ENCODE measurements at places on chromosomes 3 and 15.

- no peak for DNase-seq
Observed at GRCh38 chr3:195873281-195873887, 35.0 kb downstream of the TNK2 start.

- DNase-seq, result no peak
Observed at GRCh38 chr15:80788536-80788935, 9.4 kb downstream of the CEMIP start.

- no peak for DNase-seq
Observed at GRCh38 chr3:64658001-64658400, 29.8 kb downstream of the ADAMTS9 start.

DNA sequence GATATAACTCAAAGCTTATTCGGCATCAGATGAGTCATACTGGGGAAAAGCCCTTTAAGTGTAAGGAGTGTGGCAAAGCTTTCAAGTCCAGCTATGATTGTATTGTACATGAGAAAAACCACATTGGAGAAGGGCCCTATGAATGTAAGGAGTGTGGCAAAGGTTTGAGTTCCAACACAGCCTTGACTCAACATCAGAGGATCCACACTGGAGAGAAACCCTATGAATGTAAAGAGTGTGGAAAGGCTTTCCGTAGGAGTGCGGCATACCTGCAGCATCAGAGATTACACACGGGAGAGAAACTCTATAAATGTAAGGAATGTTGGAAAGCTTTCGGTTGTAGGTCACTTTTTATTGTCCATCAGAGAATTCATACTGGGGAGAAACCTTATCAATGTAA is 7.5 kb downstream of the ZNF621 start:
- no peak for DNase-seq

DNA sequence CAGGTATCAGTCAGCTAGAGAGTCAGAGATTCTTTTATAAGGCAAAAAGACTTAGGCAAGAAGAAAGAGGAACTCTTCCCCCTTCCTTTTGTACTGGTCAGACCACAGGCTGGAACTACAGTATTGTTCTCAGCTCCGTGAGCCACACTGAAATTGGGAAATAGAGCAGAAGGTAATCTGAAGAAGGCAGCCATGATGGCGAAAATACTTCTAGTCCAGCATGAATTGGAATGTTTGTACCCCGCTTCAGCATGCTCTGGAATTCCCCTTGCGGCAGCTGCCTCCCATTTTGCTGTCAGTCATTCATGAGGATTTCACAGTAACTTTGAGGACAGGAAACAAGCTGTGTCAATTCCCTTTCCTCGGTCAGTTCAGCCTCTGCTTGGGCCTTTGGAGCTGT is 96.2 kb downstream of the CORO2B start:
- DNase-seq, result no peak

DNA sequence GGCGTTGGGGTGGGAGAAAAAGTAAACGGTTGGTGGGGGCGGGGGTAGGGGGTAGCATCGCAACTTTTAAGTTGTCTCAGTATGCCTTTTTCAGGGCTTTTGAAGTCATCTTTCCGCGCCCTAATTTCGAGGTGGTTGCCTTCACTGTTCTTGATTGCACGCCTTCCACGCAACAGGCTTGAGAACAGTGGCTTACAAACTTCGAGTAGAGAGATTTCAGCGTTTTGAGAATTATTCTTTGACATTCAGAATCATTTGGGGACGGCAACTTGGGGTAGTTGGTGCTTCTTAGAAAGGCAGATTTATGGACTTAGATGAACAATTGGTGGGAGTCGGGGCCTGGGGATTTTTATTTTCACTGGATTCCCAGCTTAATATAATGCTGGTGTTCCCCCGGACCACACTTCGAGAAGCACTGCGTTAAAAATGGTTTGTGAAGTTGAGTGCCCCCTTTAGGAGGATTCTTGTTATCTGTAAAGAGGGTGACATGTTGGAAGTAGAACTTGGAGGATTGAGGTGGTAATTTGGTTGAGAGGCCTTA is 880 bp downstream of the PPP4R2 start:
- no peak for DNase-seq

GRCh38 chr3:110069761-110070160 is 732.4 kb upstream of the DPPA4 start:
- DNase-seq, result no peak

- no peak for DNase-seq
Observed at GRCh38 chr3:129185783-129186182, 2.1 kb upstream of the CNBP start.

DNA sequence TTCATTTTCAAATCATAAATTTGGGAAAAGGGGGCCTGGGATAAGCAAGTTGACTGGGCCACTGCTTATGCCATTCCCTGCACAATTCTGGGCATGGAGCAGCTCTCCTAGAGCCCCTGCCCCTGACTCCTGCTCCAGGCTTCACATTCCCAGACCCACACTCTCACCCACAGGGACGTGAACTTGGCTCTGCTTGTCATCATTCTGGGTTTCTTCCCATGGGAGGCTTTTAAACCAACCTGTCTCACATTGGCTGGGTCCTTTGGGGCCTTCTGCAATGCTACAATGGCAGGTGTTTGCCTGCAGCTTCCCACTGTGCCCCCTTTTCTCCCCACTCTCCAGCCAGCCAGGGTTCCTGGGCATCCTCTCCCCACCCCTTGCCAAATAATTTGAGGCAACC is 49.1 kb downstream of the CYP19A1 start:
- DNase-seq, result no peak

- DNase-seq, result no peak
Observed at GRCh38 chr3:94185753-94186152, 122.9 kb downstream of the NSUN3 start.

DNA sequence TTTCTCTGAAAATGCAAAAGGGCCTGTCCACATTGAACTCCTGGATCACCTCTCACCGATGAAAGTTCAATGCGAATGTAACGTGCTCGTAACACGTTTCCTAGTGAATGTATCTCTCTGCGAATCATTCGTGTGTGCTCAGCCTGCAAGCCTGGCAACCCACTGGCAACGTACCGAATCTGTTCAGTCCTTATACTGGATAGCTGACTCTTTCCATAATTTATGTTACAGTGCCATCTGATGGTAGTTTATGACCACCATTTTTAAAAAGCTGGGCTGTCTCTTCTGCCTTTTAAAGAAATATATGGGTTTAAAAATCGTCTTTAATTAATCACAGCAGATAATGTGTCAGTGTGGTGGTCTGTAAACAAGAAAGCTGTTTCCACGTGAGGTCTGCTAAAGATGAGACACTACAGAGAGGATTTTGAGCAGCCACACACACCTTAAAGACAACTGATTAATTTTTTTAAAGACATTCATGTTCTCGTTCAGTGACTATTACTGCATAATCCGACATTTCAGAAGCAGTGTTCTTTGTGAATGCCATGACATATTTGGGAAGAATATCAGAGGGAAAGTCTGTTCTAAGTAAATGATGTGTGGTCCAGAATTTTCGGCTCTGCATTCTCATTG is 69.4 kb upstream of the FOXP1 start:
- no peak for DNase-seq

- DNase-seq, result no peak
Observed at GRCh38 chr3:72190050-72190449, 405.1 kb upstream of the PROK2 start.

DNA sequence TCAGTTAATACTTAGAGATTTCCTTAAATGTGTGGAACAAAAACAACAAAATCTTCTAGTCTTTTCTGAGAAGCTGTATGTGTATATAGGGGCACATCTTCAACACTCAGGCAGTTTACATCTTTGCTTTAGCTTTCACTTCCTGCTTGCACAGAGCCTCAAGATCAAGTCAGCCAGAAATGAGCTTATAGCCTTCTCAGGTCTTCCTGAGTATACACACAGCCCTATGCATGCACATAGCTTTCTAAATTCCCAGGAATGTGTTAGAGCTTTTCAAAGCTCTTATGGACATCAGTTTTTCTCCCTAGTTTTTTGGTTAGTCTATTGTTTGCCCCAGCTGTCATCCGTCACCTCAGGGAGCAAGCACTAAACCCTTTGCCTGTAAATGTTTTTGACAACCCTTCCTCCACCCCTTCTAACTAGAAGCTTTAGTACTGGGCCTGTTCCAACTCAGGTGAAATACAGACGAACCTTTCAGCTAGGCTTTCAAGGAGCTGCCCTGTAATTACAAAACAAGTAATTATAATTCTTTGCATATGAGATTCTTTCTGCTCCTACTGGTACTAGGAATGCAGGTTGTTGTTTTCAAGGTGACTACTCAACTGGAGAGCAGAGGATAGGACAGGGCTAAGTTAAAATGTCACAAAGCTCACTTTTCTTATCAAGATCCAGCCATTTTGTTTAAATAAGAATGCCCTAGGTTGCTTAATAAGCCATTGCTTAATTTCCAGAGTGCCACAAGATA is 22.6 kb upstream of the MTMR10 start:
- no peak for DNase-seq

GRCh38 chr3:130263708-130264107 is 81.8 kb upstream of the COL6A5 start:
- no peak for DNase-seq

GRCh38 chr3:177516158-177517011 is 319.1 kb upstream of the TBL1XR1 start:
- DNase-seq, result no peak

DNA sequence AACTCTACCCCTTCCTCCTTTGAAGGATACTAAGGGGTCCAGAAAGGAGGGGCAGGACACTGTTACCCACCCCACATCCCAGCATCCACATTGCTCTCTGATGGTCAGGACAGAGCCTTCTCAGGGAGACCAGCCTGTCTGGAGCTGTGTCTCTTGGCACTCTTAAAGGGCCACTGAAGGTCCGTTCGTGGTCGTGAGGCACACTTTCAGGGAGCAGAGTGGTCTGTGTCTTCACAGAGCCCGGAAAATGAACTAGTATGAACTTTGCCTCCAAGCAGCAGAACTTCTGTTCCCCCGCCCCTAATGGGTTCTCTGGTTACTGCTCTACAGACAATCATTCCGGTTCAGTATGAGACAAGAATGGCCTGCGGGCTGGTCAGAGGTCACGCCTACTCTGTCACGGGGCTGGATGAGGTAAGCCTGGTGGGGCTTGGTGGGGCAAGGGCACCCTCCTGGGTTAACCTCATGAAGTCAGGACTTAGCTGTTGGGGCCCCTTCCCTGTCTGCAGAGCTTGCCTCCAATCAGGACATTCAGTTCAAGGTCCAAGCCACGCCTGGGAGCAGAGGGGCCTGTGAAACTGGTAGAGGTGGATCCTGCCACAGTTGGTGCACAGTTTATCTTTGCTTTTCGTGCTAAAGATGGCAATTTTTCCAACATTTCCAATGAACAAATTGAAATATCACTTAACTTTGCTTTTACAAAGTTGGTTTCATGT is 33.2 kb downstream of the CAPN3 start:
- no peak for DNase-seq

DNA sequence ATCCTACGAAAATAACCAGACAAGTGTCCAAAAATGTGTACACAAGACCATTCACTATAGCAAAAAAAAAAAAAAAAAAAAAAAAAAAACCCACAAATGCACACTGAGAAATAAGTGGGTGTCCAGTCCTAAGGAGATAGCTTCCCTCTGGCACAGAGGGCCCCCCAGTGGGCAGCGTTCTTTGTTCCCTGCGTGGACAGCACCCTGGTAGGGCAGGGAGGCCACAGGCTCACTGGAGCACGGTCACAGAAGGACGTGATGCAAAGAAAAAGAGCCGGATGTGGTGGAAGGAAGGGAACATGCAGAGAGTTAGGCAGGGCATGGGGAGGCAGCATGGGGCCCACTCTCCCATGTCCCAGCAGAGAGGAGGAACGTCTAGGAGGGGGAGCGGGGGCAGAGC is 210.7 kb upstream of the NSMCE3 start:
- no peak for DNase-seq

- DNase-seq, result peak; percentile 41
Observed at GRCh38 chr3:14216257-14217048, 37.8 kb downstream of the LSM3 start.

GRCh38 chr15:62242999-62243398 is 77.9 kb upstream of the C2CD4B start:
- no peak for DNase-seq

DNA sequence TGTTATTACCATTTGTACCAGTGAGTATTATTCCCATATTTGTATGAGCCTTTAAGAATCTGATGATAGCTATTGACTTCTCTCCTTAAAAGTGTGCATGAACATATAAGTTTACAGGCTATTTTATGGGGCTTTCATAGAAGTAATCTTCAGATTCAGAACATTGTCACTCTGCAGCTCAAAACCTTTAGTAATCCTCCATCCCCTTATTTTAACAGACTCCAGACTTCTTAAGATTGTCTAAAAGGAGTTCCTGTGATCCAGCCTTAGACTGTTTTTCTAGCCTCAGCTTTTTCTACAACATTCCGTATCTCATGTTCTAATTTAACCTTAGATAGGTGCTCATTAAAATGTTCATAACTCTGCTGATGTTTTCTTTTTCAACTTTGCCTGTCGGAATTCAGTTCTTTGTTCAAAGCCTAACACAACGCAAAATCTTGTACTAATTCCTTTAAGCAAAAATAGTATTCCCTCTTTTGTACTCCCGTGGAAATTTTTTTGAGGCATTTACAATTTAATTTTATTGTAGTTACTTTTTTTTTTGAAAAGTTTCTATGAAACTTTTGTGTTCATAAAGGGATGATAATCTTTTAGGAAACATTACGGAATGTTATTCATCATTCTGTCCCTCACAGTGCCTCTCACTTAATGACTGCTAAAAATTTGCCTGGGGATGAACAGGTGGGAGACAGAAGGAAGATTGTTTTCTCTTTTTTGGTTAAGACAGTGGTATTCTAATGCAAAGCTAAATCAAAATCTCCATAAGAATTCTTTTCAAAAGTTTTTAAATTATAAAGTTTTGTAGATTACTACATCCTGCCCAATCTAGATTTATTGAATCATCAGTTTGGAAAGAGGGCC is 38.7 kb upstream of the UTS2B start:
- no peak for DNase-seq

- DNase-seq, result no peak
Observed at GRCh38 chr3:12479919-12480427, 4.3 kb upstream of the TSEN2 start.

DNA sequence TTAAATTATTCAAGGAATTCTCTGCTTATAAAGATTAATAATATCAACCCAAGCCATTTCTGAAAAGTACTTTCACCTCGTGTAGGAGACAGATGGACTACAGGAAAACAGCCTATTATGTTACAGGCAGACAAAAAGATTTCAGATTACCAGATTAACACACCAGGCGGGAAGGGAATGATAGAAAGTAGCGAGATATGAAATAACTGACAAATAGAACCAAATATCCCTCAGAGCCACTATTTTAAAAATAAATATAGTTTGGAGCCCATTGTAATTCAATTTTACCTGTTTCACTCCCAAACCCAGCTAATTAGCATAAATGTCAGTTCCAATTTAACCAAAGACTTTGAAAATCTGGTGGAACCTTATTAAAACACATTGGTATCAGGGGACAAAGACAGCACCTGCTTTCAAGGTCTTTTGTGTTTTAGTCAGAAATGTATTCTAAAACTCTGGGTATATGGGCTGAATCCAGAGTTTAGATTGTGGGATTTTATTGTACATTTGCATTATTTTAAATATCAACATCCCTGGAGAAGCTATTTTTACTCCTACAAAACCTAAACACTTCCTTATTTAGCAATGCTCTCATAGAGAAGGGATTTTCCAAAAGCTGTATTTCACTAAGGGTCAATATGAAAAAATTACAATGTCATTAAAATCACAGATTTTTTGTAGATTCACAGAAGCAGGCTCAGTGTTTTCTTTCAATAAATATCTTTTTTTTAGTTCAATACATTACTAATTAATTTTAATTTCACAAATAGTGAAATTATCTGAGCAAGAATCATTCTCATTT is 138.4 kb downstream of the TNIK start:
- no peak for DNase-seq

- DNase-seq, result no peak
Observed at GRCh38 chr15:63985221-63986184, 60.8 kb downstream of the DAPK2 start.

Data from activated naive CD4-positive, alpha-beta T cell (primary cell).